D721Med (cell line): ENCODE measurements at places on chromosomes 12 and 14.

DNA sequence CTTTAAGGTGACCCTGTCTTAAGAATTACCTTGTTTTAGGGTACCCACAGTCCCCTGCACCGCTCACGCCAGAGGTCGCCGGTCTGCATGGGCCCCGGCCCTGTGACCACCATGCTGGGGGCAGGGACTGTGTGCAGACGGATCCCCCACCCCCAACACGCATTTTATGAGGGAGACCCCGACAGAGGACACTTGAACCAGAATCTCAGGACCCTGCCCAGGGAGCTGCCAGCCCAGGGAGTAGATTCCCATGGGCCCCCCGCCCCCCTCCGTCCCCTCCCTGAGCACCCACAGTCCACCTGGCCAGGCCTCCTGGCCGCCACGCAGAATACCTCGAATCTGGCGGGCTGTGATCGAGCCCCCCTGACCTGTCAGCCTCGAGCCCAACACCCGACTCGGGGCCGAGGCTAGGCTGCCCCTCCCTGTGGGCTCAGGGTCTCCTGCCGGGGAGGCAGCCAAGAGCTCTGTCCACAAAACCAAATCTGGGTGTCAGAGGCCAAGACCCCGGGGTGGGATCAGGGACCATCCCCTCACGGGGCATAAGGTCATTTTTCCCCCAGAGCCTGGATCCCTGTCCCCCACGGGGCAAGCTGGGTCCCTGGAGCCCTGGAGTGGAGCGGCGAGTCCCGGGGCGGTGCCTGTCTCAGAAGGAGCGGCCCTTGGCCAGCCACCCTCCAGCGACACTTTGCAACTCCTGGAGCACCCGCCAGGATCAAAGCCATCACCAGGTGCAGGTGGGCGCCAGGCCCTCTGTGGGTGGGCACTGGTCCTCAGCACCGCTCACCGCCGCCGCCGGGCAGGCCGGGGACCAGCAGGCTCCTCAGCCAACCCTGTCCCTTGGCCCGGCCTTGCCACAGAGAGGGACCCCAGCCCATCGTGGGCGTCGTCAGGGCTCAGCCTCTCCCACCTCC is 155.8 kb upstream of the PKP2 start:
- DNase-seq, result no peak

DNA sequence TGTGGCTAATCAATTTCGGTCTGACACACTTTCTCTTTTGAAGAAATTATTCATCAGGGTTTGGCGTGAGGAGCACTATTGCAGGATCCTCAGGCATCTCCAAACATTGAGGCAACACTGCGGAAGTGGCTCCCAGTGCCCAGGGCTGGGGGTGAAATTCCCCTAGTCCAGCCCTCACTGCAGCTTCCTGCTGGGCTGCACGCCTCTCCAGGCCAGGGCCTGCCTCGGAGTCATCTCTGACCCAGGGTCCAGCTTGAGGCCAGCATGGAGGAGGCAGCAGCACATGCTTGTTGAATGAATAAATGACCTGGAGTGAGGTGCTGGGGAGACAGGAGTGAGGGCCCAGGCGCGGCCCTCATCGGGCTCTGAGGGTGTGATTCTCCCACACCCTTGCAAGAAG is 36.0 kb upstream of the TDRD9 start:
- DNase-seq, result no peak

GRCh38 chr14:89702876-89703200 is 251.7 kb downstream of the EFCAB11 start:
- no peak for DNase-seq

DNA sequence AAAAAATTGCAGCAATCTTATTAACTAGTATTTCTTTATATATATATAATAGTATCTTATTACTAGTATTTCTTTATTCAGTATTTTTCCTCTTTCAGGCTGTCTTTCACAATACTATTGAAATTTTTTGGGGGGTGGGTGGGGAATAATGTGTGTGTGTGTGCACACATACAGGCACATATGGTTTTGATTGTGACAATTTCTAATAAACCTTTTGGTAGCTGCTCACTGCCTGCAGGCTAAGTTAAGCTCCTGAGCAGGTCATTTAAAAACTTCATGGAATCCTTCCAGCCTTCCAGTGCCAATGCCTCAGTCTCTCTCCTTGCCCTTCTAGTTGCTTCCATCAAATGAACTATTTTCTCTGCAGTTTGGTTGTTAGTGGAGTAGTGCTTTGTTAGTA is 490.1 kb downstream of the PCNX1 start:
- no peak for DNase-seq

- DNase-seq, result no peak
Measured at GRCh38 chr12:80707830-80708258, 410 bp downstream of the MYF6 start.

- DNase-seq, result no peak
Measured at GRCh38 chr12:54418441-54419087, 502 bp downstream of the ITGA5 start.

GRCh38 chr12:98699586-98699985 is 54.5 kb downstream of the APAF1 start:
- no peak for DNase-seq

- no peak for DNase-seq
Measured at GRCh38 chr12:31644536-31644935, 15.0 kb upstream of the ETFBKMT start.

DNA sequence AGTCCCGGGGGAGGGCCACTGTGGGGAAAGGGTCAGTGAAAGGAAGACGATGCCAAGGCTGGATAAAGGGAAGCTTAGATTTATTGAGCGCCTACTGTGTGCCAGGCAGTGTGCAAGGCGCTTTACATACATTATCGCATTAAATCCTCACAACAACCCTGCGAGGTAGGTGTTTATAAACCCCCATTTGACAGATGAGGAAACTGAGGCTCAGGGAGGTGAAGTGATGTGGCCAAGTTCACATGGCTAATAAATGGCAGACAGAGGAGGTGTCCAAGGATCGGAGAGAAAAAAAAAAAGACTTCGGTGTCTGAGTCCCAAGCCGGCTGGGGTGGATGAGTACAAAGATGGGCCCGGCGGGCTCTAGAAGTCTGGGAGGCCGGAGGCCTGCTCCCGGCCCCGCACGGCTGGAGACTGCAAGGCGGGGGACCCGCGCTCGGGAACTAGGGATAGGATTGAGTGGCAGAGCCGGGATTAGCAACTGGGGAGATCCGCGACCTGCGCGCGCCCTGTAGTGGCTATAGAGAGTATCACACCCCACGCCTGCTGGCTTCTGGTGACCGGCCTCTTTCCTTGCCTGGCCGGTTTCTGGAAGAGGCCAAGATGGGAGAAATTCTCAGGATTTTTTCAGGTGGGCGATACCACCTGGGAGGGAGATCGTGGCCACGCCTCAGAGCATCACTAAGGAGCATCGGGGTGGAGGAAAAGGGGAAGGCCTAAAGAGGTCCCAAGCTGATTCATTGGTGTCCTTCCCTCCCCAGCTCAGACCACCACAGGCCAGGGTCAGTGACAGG is 3.9 kb downstream of the DDN start:
- DNase-seq, result peak; percentile 100

DNA sequence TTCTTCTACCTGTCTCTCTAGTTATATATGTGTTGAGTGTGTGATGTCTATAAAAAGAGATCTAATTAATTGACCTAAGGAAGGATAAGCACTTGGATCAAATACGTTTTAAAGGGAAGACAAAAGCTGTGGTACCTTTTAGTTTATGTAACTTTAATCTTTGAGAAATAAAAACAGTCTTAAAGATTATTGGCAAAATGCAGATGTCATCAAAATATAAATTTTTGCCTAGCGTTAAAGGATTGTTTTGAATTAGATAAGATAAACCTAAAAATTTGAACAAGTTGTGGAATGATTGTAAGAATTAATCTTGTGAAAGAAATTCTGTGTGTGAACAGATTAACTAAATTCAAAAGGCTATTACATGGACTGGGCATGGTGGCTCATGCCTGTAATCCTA is 42.9 kb downstream of the C12orf56 start:
- no peak for DNase-seq

DNA sequence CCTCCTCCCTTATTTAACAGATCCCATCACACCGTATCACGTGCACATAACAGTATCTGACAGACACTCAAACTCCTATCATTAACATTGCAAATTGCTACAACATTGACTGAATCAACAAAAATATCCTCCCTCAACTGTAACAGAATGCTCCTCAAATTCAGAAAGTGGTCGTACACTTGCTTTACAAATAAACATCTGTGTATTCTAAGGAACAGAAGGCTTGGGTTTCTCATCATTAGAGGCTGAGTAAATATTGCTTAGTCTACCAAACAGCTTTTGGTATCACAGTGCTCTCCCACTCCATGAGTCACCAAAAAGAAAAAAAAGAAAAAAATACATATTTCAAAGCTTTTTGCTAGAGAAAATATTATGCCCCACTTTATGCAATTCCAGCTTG is 23.9 kb downstream of the FERMT2 start:
- DNase-seq, result no peak

- DNase-seq, result no peak
Measured at GRCh38 chr14:60254176-60254575, 5.2 kb downstream of the PPM1A start.

DNA sequence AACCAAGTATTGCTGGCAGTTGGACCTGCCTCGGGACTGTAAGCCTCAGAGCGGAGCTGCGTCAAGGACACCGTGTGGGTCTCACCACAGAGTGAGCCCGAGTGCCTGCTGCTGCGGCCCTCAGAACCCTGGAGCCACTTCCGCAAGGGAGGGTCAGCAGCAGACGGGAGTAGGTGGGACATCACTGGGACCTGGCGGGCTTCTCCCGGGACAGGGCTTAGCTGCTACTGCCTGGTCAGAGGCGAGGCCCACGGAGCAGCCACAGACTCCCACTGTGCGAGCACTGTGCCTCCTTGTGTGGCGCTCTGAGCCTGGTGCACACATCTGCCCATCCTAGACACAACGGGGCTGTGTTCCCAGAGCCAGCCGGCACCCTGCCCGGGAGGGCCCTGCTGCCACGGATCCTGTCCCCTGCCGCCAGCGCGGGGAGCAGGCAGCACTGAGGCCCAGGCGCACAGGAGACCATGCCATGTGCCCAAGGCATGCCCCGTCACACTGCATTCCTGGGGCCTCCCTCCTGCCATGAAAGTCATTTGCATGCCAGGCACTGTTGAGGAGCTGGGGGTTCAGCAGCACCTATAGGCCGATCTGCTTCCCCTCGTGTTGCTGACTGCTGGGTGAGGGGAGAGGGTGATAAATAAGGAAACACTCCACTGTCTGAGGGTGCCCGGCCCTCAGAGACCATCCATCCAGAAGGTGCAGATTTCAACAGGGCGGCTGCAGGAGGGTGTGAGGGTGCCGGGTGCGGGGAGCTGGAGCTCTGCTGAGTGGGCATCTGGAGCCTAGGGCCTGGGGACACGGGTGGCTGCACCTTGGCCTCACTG is 10.0 kb downstream of the HIP1R start:
- no peak for DNase-seq

DNA sequence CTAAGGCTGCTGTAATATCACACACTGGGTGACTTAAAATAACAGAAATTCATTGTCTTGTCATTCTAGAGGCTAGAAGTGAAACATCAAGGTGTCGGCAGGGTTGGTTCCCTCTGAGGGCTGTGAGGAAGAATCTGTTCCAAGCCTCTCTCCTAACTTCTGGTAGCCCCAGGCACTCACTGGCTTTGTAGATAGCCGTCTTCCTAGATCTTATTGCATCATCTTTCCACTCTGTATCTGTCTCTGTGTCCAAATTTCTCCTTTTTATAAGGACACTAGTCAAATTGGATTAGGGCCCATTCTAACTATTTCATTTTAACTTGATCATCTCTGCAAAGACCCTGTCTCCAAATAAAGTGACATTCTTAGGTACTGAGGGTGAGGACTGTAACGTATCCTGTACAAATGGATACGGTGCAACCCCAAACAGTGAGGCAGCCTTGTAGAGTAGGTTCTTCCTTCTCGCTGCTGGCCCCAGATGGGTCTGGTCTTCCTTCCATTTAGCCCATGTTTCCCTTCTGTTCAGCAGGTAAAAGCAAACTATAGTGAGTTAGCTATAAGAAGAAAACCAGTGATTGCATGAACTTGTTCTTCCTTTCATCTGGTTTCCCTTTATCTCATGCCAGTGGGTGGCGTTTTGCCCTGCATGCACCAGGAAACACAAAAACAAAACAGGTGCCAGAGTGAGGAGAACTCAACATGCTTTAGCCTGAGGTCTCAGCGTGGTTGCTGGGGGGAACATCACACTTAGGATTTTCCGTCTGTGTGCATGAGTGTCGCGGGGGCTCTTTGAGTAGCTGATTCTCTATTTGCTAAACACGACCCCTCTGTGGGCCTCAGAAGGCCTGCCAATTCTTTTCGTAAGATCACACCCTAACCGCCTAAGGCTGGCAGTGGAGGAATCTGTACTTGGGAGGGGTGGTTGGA is 19.5 kb downstream of the TTC9 start:
- DNase-seq, result no peak

GRCh38 chr12:94092516-94093241 is 55.7 kb upstream of the PLXNC1 start:
- DNase-seq, result no peak

- DNase-seq, result no peak
Measured at GRCh38 chr14:104537613-104537988, 42.0 kb upstream of the C14orf180 start.

- no peak for DNase-seq
Measured at GRCh38 chr12:68042212-68042699, 53.0 kb downstream of the IFNG-AS1 start.

DNA sequence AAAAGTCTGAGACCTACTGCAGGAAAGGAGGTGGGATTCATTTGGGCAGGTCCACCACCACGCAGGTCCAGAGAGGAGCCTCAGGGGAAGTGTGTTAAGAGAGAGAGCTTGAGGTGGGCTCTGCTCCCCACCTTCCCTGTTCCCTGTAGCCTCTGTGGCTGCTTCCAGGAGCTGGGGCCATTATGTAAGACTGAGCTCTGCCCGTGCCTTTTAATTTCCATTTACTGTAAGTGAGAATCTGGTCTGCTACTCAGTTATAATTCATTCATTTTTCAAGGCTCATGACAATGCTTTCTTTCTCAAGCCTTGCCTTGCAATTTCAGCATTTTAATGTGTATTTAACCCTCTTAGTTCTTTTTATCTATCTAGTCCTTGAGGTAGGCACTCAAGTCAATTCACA is 8.3 kb downstream of the SLC4A8 start:
- no peak for DNase-seq

DNA sequence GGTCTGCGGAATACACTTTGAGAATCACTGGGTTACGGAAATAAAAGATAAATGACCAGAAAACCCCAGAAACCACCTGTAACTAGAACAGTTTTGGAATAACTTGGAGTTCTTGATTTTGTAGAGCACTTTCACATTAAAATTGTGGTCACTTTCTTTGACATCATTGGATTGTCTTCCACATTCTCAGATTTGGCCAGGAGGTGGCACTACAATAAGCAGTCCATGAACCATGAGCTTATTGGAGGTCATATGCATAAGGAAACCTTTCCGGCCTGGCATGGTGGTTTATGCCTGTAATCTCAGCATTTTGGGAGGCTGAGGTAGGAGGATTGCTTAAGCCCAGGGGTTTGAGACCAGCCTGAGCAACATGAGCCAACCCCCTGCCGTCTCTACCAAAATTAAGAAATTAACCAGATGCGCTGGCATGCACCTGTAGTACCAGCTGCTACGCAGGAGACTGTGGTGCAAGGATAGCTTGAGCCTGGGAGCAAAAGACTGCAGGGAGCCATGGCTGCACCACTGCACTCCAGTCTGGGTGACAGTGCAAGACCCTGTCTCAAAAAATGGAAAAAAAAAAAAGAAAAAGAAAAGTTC is 107.7 kb upstream of the CAND1 start:
- no peak for DNase-seq

GRCh38 chr12:40711121-40711520 is 18.9 kb downstream of the CNTN1 start:
- DNase-seq, result no peak
